ENCODE measurements at places on chromosomes 5 and 9.

GRCh38 chr9:5614985-5615384 lies 13.9 kb upstream of the RIC1 start:
- ATAC-seq: no peak

DNA sequence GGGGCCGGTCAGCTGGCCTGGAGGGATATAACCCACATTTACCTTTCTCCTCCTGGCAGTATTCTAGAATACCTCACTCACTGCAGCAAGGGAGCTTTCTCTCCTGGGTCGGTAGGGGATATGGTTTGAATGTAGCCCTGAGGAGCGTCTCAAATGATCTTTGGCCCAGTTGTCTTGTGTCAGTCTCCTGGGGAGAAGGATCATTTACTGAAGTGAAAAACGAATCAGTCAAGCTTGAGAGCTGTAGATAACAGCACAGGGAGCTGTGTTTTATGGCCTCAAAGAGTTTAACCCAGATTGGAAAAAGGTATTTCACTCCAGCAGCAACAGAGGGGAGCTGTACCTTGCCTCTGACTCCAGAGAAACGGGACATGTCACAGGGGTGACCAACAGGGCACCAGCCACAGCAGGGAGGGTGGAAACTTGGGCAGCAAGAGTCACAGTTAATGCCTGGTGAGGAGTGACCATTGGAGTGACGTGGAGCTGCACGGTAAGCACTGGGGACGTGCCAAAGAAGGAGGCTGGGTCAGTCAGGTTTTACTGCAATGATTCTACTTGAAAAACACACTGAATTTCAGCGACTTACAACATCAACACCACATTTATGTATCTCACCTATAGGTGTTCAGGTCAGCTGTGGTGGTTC lies 29.8 kb upstream of the ZFR start:
- no peak for ATAC-seq

DNA sequence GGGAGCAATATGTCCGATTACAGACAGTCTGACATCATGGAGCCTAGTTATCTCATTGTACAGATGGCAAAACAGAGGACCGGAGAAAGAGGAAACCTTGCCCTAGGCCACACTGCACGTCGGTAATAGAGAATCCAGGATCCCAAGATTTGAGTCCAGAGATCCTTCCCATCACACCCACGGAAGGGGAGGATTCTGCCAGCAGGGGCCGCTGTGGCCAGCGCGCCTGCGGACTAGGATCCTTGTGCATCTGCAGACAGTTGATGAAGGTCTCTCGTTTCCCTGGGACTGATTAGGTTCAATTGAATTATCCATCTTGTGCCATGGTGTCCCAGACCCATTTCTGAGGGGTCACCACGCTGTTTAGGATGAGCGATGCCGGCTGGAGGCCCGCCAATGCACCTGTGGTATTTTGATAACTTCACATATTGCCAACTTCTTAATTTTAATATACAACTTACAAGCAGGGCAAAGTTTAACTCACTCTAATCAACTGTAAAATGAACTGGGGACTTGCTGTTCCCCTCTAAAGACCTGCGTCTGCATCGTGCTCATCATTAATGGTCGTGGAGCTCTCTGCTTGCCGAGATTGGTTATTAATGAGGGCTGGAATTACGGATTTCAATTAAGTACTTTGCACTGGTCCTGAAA lies 592.7 kb upstream of the BRINP1 start:
- ATAC-seq: no peak

- ATAC-seq: no peak
These were observed 2.7 kb downstream of the GCNT4 start for GRCh38 chr5:75049456-75050351.

GRCh38 chr5:150672237-150672883 lies 11.3 kb downstream of the MYOZ3 start:
- ATAC-seq: peak; percentile 53

DNA sequence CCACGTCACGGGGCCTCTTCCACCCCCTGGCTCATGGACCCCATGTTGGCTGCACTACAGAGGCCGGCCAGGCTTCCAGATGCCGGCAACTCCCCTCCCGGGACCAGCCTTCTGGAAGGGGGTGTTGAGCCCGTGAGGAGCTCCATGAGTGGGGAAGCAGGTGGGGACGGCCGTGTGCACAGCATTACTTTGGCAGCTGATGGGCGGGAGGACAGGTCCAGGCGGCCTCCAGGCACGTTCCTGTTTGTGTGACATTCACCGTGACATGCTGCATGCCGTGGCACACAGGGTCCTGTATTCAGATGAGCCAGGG lies 29.1 kb upstream of the ABO start:
- ATAC-seq: no peak

- ATAC-seq: no peak
These were observed 50.3 kb downstream of the ZNF462 start for GRCh38 chr9:106913276-106913675.

GRCh38 chr9:106892632-106893031 lies 29.7 kb downstream of the ZNF462 start:
- no peak for ATAC-seq

DNA sequence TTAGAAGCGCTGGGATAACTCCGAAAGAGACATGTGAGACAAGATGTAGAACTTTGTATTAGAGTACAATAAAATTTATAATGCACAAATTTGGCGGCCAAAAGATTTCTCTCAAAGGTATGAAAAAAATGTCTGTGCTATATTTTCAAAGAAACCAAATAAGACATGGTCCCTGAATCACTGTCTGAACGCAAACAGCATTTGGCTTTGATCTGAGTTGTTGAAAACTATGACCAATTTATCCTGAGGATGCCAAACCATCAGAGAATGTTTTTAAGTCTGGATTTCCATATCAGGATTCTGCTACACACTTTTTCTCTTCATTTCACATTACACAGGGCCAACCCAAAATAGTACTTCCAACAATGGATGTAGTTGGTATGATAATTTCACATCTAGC lies 9.9 kb upstream of the GLIS3 start:
- ATAC-seq: no peak

GRCh38 chr9:97567182-97567893 lies 65.8 kb downstream of the TSTD2 start:
- no peak for ATAC-seq

DNA sequence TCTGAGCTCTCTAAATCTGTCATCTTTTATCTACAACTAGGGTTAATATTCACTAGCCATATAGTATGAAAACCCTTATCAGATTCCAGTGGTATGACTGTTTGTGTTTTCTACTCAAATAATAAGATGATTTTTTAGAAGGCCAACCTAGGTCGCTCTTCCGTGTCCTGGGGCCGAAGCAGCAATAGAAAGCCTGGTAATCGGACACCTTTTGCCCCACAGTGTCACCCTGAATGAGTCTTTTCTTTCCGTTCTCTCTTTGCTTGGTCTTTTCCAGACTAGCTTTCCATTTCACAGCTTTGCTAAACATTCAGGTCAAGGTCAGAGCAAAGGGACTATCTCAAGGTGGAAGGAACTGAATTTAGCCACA lies 243.3 kb upstream of the ANKRD55 start:
- no peak for ATAC-seq

GRCh38 chr5:132227485-132228240 lies at the start of gene P4HA2:
Gene P4HA2, minus strand, starts transcription at chr5:132227853. Its CDS starts 9,227 bp downstream, at chr5:132218626.
- ATAC-seq: peak; percentile 67

GRCh38 chr5:178327931-178328711 lies 95.5 kb upstream of the PHYKPL start:
- ATAC-seq: no peak

GRCh38 chr5:88551724-88552345 lies 283.2 kb upstream of the TMEM161B start:
- no peak for ATAC-seq

DNA sequence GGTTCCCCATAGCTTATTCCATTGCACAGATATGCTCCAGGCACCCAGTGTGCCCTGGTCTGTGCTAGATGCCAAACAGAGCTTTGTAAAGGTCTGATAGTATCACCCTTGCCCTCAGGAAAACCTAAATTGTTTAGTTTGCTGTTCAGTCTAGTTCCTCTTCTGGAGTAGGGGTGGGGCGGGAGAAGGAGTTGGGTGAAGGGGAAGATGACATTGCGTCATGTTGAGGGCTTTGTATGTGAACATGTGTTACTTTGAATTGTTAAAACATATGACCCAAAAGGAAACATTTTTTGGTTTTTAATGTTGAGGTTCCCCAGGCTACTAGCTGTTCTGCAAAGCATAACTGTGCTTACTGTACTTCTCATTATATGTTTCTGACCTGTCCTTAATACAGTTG lies 40.6 kb downstream of the HACD4 start:
- no peak for ATAC-seq

- no peak for ATAC-seq
These were observed 140.0 kb upstream of the HMHB1 start for GRCh38 chr5:143671674-143672569.

DNA sequence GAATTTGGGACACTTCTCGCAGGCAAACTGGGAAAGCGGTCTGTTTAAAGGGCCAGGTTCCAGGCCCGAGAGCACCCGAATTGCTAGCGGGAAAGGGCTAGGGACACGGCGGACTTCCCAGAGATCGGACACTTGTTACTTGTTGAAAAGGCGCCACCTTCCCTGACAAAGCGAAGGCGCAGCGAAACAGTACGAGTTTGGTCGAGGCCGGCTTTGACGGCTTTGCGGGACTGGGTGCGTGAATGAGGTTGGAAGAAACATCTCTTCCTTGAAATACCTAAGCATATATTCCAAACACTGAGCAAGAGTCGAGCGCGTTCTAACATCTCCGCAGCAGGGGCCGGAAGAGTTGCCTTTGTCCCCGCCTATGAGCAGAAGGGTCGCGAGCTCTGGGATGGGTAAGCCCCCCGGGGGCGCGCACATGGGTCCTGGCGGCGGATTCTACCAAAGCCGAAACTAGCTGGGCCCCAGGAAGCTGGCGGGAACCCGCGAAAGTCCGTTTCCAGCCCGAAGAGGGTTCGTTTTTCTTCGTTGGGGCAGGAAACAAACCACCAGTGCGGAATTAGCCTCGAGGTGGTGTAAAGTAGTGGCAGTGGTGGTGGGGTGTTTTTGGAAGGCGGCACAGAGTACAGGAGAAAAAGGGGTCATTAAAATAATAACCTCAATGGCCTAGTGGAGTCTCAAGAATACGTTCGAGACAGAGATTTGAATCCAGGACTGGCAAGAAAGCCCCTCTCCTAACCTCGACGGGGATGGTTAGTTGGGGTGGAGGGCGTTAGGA lies 1.5 kb downstream of the GDNF start:
- ATAC-seq: no peak

DNA sequence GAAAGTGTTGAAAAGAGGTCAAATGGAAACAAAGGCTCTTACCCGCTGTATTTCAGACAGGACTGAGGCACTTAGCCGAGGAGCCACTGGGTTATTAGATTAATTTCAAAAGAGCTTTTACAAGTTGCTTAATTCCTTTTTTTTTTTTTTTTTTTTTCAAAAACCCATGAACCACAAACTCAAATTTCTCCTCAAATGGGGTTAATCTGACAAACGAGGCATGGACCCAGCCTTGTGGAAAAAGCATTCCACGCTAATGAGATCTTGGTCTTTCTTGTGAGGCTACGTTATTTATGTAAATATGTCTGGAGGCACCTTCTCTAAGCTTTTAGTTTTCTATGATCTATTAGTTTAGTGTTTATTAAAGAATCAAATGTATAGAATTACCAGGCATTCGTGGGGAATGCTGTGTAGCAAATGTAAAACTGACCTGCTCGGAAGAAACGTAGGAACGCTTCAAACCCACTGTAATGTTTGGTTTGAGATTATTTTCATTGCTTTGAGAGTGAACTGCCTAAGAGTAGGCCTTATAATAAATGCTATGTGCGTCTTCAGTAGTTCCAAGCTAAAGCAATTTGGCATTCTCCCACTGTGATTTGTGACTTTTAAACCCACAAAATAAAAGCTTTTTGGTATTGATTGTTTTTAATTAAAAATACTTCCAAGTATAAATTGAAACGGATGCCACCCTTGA lies 134.7 kb downstream of the CDH6 start:
- ATAC-seq: no peak

DNA sequence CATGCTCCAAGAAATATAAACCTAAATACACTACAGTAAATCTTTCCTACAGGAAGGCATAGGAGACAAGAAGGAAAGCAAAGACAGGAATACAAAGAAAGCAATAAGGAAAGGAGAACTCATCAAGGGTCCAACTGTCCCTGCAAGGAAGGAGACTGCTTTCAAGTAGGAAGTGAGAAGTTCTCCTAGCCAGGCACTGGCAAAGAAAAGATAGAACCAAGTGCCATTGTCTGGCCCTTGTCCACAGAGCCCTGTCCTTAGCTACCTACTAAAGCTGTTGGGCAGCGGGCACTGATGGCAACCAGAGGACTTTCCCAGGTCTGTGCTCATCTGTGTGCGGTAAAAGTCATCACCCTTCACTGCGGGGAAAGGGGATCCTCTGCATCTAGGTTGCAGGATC lies 108.2 kb downstream of the KLHL3 start:
- ATAC-seq: no peak

GRCh38 chr9:116223926-116224325 lies 70.3 kb downstream of the PAPPA start:
- no peak for ATAC-seq

GRCh38 chr5:16929831-16930230 lies 6.3 kb downstream of the MYO10 start:
- no peak for ATAC-seq

DNA sequence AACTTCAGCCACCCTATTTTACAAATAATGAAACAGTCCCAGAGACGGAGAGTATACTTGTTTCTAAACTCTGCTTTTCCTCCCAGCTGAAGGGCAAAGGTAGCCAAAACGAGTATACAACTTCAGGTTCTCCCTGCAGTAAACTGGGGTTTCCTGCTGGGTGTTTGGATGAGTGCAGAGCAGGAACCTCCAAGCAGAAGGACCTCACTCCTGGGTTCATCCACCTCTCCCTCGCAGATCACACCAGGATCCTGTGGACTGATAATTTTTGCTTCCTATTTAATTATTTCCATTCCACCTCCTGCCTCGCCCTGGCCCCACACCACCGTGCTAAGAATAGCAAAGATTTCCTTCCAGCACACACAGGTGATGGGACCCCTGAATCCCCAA lies 2.0 kb upstream of the FOXB2 start:
- ATAC-seq: no peak

DNA sequence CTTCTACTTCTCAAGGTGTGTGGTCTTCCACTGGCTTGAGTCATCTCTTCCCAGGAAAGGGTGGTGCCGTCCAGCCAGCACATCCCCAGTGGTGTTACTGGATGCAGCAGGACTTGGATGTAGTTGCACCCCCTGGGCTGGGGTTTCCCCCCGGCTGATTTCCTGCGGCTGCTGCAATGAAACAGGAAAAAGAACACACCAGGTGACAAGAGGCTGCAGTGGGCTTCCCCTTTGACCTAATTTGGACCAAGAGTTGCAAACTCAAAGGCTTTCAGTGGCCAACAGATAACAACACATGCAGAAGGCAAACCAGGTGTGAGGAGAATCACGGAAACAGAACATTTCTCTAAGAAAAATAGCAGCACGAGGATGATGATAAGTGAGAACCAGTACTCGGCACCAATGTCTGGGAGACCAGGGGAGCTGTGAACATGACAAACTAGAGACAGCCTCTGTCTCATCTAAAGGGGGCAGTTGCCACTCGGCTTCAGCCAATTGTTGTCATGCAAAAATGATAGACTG lies 83.7 kb downstream of the PDE6A start:
- no peak for ATAC-seq

GRCh38 chr9:97954550-97954989 lies 16.6 kb upstream of the HEMGN start:
- ATAC-seq: peak; percentile 80

Data from activated CD4-positive, CD25-positive, alpha-beta regulatory T cell treated with anti-CD3 and anti-CD28 coated beads, Interleukin-2, amount 50 U/mL, for 24 hours (primary cell).